T47D (cell line): ENCODE measurements at places on chromosomes 6 and 20.

- DNase-seq: no peak
Observed at GRCh38 chr6:150420926-150421325, 52.1 kb downstream of the IYD start.

- no peak for DNase-seq
Observed at GRCh38 chr6:170131351-170131750, 159.5 kb downstream of the DLL1 start.

GRCh38 chr6:30884521-30885480 is 482 bp downstream of the DDR1 start:
- peak; percentile 76 for DNase-seq

DNA sequence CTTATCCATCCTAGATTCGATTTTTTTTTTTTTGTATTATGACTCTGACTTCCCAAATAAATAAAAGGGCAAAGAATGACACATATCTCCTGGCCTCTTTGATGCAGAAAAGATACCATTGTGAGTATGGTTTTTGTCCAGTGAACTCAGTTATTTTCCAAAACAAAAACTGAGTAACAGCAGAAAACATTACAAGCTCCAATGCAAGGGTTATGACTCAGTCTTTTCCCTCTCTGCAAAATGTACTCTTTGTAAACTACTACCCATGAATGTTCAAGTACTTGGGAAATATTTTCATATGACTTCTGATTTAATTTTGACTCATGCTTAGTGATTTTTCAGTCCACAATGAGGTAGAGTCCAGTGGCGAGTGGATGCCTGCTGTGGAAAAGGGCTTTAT is 355.3 kb downstream of the RNF144B start:
- no peak for DNase-seq

DNA sequence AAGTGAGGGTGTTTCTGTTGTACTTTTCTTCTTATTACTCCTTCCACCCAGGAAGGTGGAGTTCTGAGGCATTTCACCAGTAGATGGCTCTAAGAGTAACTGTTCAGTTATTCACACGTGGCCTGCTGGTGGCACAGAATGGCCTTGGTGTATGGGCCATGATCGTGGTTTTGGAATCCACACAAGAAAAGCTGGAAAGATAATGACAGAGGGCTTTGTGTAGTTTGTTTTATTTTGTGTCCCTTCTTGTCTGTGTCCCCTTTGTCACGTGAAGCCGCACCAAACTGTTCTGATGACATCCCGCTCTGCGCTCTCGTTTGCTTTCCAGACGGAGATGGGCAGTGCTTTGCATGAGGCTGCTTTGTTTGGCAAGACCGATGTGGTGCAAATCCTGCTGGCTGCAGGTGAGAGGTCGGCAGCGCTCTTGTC is 93.4 kb downstream of the ANKS1A start:
- peak; percentile 42 for DNase-seq

- no peak for DNase-seq
Observed at GRCh38 chr6:160141001-160141726, 19.5 kb downstream of the SLC22A1 start.

GRCh38 chr20:5041433-5041832 is 40.1 kb upstream of the SLC23A2 start:
- DNase-seq: no peak

DNA sequence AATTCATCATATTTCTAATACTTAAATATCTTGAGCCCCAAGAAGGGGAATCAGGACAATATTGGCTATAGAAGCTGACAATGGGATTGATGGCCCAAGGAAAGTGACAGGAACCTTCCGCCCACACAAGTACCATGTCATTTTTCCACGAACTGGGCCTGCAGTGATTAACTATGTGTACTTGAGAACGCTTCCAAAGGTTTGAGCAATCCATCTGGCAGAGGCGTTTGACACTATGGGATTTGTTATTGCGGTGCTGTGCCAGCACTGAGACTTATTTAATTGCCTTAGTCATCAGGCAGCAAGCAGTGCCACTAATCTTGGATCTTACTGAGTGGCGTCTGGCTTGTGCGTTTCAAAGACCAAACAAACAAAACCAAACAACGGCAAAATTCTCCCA is 135.6 kb upstream of the UST start:
- no peak for DNase-seq

- DNase-seq: no peak
Observed at GRCh38 chr6:131825946-131826345, 18.1 kb downstream of the ENPP1 start.

DNA sequence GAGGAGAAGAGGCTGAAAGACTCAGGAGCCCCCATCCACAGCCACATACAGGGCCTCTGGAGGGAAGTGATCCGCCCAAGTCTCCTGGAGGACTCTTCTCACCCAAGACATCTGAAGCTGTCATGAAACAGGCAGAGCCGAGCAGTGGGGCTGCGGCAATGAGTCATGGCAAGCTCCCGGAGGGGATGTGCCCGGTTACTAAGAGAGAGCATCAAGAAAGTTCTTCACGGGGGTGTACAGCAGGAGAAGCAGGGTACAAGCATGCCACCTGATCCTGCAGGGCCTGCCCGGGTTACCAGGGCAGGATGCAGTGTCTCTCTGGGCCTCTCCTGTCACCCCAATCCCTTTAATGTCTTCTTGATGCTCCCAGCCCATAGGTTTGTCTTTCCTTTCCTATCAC is 21.1 kb downstream of the TRIM26 start:
- no peak for DNase-seq

- no peak for DNase-seq
Observed at GRCh38 chr6:167676000-167676665, 150.6 kb upstream of the AFDN start.

DNA sequence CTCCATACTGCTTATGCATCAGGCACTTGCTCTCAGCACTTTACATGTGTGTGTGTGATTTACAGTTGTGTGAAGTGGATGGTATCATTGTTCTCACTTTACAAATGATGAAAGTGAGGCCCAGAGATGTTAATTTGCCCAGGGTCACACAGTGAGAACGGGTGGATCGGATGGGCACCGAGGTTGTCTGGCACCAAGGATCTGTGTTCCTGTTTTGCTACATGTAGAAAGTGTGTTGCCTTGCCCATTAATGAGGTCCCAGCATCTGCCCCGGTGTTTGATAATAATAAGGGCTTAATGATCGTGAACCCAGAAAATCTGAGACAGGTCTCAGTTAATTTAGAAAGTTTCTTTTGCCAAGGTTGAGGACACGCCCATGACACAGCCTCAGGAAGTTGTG is 216.1 kb upstream of the QKI start:
- DNase-seq: no peak

DNA sequence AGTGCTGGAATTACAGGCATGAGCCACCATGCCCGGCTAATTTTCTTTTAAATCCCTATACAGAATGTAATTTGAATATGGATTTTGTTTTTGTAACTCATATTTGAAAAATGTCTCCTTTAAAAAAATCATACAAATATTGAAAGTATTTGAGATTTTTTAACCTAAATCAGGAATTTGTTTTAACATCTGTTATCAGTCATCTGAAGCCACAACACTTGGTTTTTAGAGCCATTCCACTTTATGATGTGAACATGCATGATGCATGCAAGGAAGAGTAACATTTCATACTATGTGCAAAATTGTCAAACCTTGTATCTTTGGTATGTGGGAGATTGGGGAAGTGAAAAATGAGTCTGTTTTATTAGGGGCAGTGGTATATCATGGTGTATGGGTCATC is 124.5 kb upstream of the AHI1 start:
- DNase-seq: no peak

GRCh38 chr6:157260735-157261410 is 62.4 kb downstream of the TMEM242 start:
- DNase-seq: no peak

DNA sequence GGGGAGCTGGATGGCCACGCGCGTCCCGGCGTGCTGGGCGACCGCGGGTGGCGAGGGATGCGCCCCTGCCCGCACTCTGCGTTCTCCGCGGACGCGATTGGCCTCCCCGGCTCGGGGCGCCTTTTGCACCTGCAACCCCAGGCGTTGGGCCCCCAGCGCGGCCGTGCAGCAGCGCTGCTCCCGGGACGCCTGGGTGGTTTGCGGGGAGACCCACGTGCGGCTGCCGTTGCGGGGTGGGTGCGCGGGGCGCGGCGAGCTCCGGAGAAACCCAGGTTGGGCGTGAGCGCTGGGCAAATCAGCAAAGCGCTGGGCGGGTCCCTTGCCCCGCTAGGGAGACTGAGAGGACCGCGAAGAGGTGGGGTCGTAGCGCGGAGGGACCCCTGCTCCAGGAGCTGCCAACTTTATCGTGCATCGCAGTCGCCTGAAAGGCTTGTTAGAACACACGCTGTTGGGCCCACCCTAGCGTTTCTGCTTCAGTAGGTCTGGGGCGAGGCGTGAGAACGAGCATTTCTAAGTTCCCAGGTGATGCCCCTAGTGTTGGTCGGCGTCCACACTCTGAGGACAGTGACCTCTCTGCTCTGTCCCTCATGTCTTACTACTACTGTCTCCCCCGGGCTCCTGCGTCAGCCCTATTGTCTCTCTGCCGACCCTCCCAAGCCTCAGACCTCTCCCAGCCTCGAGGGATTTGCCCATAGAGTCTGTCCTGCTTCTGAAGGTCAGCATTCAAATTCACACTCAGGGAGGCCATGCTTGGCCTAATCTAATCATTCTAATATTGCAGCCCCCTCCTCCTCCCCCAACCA is 538 bp upstream of the ZFP64 start:
- peak; percentile 57 for DNase-seq

DNA sequence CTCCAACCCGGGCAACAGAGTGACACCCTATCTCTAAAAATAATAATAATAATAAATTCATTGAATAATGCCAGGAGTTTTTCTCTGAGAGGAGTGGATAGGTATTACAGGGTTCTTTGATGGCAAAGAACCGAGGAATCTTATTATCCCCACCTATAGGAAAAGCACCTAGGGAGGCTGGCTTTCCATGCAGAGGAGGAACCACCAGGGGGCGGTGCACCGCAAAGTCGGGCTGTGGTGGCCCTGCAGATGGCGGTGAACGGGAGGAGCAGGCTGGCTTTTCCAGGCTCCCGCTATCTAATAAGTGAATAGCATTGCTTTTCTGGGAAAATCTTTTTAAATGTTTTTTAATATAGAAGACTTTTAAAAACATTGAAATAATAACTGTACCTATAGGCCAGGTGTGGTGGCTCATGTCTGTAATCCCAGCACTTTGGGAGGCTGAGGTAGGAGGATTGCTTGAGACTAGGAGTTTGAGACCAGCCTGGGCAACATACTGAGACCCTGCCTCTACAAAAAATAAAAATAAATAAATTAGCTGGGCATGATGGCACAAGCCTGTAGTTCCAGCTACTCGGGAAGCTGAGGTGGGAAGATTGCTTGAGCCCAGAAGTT is 864.2 kb downstream of the KIF16B start:
- DNase-seq: peak; percentile 57

- no peak for DNase-seq
Observed at GRCh38 chr20:5973172-5973571, 22.7 kb downstream of the MCM8 start.

DNA sequence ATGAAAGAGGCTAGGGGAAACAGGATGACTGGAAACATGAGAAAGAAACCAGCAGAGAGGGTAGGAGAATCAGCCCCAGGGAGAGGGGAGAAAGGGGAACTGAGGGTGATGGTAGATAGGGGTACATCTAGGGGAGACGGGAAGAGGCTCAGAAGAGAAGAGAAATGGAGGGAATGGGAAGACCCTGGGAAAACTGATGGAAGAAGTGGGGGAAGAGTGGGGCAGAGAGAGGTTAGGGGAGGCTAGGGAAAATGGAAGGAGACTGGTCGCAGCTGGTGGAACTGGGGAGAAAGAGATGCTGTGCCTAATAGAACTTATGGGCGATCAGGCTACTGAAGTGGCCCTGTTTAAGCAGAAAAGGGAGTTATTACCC is 548 bp downstream of the PROCR start:
- no peak for DNase-seq

DNA sequence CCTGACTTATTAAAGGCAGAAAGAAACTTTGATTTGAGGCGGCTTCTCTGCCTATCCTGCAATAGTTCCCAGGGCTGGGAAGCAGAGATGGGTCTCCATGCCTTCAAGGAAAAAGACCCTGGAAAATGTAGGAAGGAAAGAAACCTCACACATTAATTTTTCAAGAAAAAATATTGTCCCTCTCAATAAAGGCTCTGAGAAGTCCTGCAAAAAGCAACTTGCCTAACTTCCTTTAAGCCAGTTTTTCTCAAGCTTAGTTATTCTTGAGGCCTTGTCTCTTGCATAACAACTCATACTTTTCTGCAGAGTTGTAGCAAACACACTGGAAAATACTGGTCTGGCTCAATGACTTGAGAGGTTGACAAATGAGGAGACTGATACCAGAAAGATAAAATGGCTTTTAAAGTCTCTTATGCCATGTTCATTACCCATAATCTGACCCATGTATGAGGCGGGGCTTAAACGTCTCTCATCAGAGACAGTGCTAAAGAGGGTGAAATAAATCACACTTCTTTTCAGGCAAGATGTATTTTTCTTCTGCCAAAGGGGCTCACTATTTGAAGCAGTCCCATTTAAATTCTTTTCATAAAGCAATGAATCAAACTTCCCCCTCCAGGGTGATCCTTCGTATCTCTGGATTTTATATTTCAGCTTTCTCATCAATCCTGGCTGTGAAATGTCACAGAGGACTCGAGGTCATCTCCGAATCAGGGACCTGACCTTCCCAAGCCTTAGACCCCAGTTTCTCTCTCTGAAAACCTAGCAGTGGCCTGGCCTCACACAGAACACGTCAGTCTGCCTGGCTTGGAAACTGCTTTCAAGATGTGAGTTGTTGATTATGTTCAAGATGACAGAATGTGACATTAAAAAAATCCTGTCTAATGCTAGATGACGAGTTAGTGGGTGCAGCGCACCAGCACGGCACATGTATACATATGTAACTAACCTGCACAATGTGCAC is 82.3 kb upstream of the KCNG1 start:
- DNase-seq: no peak

DNA sequence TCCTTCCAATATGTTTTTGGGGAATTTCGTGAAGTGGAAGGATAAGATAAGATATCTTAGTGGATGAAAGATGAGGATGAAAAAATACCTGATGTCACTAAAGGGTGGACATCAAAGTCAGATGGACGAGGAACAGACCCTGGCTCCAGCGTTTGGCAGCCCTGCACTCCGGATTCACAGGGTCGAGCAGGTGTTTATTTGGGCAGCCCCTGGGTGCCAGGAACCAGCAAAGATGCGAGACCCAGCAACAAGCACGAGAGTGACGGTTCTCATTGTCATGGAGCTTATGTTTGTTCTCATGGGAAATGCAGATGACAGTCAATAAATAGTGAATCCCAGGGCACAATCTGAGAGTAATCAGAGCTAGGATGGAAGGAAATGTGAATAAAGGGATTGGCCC is 131.1 kb downstream of the PHACTR3 start:
- DNase-seq: no peak

DNA sequence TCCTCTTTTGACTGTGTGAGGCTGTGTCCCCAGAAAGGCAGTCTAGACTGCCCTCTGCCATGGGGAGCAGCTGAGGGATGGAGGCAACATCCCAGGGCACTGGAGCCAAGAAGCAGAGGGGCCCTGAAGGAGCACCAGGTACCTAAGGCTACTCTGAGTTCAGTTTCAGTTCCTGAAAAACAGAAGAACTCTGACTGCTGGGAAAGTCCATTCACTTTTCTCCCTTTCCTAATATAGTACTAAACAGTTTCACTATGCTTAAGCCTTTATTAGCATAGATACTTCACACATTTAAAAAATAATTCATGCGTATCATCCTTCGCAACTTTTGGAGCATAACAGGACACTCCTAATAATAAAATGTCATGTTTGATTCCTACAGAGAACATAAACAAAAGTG is 130.0 kb downstream of the FOXC1 start:
- DNase-seq: no peak
